ENCODE measurements at places on chromosomes 11 and 22.

- no peak for DNase-seq
Observed at GRCh38 chr22:41242396-41243117, 1.8 kb upstream of the CHADL start.

- DNase-seq: no peak
Observed at GRCh38 chr22:41445129-41446056, 1.2 kb downstream of the TOB2 start.

DNA sequence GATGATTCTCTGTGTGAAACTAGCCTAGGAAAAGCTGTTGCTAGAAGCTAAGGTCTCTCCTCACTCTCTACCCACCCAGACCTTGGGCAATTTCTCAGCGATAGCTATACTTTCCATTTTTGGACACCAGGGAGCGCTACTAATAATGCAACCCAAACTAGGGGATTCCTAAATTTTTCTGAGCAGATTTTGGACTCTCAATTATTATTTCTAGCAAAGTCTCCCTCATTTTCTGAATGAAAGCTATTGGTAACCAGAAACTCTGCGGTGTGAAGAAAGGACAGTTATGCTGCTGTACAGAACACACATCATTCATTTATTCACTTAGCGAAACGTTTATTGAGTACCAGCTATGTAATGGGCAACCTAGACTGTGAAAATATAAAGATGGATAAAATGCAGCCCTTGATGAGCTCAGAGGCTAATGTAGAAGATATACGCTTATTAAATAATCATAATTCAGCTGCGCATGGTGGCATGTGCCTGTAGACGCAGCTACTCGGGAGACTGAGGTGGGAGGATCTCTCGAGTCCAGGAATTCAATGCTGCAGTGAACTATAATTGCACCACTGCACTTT is 6.1 kb upstream of the STIM1 start:
- DNase-seq: no peak

DNA sequence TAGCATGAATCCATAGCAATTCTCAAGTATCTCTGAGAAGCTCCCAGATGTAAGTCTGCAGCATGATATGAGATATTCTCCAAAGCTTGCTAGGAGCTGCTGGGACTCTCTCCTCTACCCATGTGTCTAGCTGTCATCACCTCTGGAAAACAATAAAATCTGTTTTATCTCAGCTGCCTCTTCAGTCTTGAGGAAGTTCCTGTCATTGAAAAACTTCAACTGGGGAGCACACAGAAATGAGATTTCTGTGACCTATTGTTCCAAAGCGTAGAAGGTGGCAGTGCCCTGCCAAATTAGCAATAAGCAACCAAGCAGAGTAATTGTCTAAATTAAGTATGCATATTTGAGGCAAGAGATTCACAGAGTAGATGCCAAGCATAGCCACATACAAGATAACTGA is 1380.6 kb upstream of the RAG2 start:
- no peak for DNase-seq

DNA sequence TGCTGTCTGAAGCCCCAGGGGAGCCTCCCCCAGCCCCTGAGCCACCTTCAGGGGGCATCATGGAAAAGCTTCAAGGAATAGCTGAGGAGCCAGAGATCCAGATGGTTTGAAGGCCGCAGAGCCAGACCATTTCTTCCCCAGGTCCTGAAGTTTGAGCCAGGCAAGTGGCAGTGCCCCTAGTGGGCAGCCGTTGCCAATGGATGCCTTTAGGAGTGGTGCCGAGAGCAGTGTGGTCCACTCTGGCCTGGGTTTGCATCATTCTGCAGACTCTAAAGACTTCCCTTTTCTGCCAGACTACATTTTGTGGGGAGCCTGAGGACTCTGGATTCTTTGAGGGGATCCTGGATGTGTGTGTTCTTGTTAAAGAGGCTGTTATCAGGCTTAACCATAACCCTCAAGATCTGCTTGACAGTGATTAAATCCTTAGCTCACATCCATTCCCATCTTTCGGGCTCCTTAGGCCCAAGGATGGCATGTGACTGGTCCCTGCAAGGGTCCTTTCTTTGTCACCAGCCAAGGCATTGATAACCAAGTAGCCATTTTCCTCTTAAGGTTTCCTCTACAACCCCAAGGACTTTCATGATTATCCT is 13.1 kb downstream of the HINFP start:
- no peak for DNase-seq

DNA sequence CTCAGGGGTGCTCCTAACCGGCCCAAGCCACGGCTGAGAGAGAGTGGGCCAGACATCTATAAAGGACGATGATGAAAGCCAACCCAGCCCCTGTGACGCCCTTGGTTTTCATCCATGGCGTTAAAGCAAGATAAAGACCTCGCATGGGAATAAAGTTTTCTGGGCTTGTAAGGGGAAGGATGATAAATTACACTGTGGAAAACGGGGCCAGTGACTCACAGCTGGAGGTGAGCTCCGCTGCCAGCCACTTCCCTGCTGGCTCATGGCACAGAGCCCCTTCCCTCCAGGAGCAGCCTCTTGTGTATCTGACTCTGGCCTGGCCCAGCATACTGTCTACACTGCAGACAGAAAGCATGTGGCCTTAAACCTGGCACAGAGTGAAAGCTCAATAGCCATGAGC is 503.2 kb upstream of the B3GAT1 start:
- DNase-seq: no peak

GRCh38 chr11:43936076-43936475 is 6.4 kb upstream of the C11orf96 start:
- no peak for DNase-seq

GRCh38 chr11:67415501-67416304 is at the start of gene CARNS1:
Gene CARNS1, plus strand, starts transcription at chr11:67415678. Its CDS starts 522 bp downstream, at chr11:67416200.
- DNase-seq: no peak

DNA sequence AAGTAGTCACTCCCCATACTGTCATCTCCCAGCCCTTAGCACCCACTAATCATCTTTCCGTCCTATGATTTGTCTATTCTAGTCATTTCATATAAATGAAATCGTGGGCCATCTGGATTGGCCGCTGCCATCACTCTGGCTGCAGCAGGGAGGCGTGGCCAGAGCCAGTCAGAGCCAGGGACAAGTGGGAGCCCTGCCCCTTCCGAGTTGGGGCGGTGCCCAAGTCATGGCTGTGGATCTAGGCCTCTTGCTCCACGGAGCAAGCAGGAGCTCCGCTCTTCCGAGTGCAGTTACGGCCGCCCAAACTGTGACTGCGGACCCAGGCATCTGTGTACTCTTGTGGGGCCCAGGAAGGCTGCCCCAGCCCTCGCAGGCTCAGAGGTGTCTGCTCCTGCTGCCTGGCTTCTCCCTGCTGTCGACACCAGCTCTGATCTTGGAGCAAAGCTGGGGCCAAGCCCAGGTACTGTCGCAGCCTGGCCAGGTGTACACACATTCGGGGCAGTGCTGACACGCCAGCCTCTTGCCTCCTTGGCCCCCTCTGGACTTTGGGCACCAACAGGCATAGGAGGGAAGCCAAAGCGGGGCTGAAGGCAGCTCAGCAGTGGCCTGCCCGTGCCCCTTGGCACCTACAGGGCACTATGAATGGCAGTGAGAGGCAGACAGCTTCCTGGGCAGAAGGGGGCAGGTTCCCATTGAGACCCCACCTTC is 8.4 kb downstream of the MRPL48 start:
- no peak for DNase-seq

GRCh38 chr11:34068111-34068510 is 16.6 kb downstream of the CAPRIN1 start:
- DNase-seq: no peak

DNA sequence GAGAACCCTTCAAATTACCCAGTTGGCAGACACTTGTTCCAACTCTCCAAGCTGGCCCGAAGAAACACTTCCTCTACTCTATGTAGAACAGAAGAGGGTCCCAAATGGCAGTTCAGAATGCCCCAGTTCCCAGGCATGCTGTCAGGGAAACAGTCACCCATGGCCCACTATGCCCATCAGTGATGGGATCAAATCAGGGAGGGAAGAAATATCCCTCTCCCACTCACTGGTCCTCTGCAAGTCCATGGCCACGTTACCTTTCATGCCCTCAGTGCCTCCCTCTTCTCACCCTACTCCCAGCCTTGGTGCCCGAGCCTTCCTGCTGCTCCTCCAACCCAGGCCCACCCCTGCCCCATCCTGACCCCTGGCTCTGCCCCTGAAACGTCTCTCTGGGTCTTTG is 16.6 kb downstream of the APOL3 start:
- DNase-seq: no peak

- DNase-seq: no peak
Observed at GRCh38 chr11:117502015-117502778, 174.5 kb downstream of the CEP164 start.

DNA sequence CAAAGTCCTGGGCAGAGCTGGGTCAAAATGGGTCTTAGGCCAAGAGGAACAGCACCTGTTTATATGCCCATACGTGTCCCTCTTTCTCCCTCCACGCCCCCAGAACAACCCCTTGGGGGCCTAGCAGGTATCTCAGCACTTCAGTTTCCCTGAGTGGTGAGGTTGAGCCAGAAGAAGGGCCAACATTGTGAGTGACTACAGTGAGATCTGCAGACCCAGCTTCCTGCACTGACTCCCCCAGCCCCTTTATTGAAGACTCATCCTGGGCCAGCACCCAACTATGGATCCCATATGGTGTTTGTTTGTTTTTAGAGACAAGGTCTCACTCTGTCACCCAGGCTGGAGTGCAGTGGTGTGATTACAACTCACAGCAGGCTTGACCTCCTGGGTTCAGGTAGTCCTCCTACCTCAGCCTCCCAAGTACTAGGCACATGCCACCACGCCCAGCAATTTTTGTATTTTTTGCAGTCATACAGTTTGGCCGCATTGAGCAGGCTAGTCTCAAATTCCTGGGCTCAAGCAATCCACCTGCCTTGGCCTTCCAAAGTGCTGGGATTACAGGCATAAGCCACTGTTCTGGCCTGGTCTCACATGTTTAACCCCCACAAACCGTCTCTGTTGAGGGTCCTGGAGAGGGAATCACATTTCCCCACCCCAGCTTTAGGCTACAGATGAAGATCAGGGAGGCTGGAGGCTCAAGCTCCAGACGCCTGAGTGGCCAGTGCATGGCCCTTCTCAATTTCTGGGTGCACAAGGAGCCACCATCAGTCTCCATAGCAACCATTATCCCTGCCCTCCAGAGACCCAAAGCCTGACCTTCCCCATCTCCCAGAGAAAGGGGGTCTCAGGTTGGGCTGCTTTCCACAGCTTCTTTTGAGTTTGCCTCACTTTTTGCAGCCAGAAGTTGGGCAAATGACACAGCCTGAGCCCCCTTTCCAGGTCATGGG is 1.7 kb upstream of the LARGE2 start:
- no peak for DNase-seq

DNA sequence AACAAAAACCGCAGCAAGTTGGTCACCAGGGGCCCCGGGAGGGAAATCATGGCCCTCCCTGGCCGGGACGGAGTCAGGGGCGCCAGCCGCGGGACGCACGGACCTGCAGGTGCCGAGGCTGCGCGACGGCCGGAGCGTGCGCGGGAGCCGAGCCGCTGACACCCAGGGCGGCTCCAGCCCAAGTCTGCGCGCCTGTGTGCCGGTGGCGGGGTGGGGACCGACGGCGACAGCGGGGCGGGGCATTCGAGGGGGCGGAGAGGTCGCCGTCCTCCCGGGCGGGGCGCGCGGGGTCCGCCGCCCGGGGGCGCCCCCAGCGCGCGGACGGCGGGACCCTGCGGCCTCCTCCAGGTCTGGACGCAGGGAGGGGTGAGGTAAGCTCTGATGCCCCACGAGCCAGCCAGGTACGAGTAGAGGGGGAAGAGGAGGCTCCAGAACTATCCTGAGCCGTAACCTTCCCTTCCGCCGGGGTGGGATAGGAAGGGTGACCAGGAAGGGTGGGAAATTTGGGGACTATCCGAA is at the start of gene ESAM:
Gene ESAM, minus strand, starts transcription at position 186 of the 519 bp plus-strand sequence. Its CDS starts 136 bp downstream, at position 50.
- no peak for DNase-seq
